ENCODE measurements at places on chromosomes 16 and 17. TPM values are rescaled to one million over a fixed set of nuclear protein-coding genes. Genes with fewer than 3 reads are reported as not detected.

DNA sequence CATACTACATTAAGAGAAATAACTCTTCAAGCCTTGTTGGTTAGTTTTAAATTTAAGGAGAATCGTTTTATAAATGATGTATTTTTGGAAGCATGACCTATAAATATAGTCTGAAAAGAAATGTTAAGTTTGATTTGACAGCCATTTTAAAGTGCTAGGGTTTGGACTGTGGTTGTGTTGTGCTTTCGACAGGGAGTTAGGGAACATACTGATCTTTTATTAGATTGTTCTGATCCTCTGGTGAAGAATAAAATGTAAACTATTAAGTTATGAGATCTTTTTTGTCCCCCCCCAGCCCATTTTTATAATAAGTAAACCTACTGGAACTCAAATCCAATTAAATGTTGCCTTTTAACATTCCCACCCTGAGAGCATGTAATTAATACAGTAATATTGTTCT, 12.0 kb downstream of the TAF15 start:
- ATAC-seq, result no peak

DNA sequence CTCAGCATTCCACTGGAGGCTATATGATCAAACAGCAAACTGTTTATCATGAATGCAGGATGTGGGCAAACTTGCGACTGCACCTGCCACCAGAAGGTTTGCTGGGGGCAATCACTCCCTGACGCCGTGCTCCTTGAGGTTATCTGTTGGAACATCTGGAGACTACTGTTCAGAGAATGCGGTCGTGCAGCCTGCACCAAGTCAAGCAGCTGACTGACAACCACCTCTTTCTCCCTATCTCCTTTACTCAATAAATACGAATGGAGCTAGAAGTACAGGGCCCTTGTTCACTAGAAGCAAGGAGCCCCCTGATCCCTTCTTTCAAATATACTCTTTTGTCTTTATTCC, 2101.2 kb downstream of the TP53TG3F start:
- no peak for ATAC-seq

AANAT gene
- not detected for total RNA-seq

GRCh38 chr16:83932955-83933673, 19.9 kb upstream of the OSGIN1 start:
- no peak for ATAC-seq

GRCh38 chr16:1990101-1990350, 256 bp downstream of the SYNGR3 start:
- ATAC-seq, result no peak

- no peak for ATAC-seq
Observed at GRCh38 chr17:59874376-59874775, 18.4 kb downstream of the TUBD1 start.

All from activated T-helper 17 cell treated with anti-CD3 and anti-CD28 coated beads, Interleukin-2, amount 50 U/mL, for 72 hours (primary cell).